ENCODE measurements at places on chromosomes 5 and 9.
A peak's percentile ranks its signal among the peaks of the same experiment; 100 is the strongest.

- DNase-seq: no peak
Observed at GRCh38 chr9:29637471-29638237, 2064.4 kb upstream of the C9orf72 start.

GRCh38 chr5:130398825-130399224, 494.6 kb downstream of the CHSY3 start:
- DNase-seq: no peak

- no peak for DNase-seq
Observed at GRCh38 chr5:58810086-58810485, 227.2 kb downstream of the RAB3C start.

DNA sequence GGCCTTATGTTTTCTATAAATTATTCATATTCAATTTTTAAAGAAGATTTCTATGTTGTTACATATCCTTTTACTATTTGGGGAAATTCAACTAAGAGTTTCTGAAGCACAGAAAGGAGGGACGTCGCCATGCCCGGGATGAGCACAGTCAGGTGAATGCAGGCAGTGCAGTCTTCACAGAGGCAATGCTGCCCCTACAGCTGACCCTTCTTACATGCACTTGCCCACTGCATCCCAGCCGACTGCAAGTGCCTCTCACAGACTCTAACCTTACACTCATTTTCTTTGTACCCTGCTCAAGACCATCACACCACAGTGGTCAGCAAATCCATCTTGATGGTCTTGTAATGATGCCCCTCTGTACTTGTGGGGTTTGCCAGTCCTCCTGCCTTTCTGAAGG, 73.8 kb downstream of the SHC3 start:
- no peak for DNase-seq

GRCh38 chr5:53892224-53892623, 331.8 kb downstream of the NDUFS4 start:
- no peak for DNase-seq

DNA sequence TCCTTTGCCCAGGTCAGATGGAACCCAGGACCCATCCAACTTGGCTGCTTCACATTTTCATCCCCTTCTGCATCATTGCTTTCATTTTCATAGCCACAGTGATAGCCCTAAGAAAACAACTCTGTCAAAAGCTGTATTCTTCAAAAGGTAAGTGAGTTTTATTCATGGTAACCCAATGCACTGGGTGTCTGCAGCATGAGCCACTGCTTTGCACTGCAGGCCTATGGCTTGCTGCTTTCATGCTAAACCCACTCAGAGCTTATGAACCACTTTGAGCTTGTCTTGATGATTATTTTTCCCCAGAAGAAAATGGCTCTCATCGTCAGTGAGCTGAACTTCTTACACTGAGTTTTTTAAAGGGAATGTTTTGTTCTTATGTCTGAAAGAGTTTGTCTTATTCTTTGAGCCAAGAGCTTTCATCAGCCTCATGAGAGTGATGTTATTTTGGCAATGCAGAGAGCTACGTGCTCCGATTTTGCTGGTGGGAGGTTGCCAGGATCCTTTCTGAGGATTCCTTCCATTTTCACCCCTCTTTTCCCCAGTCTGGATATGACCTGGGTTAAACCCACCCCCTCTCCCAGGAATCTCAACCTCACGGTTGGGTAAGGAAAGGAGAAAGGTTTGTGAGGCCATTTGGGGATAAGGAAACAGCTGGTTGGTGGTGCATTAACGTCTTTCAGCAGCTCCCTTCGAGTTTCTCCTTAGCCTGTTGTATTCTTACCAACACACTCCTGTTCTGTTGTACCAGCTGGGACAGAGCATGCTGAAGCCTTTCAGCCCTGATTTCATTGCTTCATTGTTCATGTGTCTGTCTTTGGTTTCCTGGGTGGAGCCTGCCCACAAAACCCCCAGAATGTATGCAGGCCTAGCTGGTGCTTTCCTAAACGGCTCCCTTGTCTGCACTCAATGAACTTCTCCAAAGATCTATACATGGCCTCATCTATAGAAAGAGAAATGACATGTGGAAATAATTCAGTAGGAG, 47.6 kb downstream of the PDCD1LG2 start:
- no peak for DNase-seq

DNA sequence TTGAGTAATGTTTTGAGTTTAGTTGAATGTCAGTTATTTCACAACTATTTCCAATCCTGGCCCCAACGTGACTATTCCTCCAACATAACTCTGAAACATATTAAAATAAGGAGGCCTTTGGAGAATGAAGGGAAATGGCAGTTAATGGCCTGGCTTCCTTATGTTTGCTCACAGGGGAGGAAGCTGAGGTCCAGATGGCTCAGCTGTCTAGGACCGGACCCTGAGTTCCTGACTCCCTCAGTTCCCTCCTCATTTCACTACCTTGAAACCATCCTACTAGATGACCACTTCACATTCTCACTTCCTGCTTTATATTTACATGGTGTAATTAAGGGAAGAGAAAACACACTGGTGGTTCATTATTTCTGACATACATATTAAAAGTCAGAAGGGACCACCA, 6.6 kb downstream of the OTULINL start:
- no peak for DNase-seq

DNA sequence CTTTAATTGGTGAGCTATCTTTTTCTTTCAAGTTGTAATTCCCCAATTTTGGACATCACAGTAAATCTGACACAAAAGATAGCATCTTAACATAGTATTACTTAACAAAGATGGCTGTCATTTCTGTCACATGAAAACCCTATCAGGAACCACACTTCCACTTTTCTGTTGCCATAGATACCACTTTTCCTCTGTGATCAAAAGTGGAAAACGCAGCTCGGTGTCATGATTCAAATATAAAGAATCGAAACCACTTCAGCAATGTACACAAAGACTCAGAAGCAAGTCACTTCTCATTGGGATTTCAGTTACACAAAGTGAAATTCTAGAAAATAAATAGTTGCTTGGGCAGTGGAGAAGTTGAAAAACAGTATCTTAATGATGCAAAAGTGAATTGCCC, 524.9 kb upstream of the ITGA1 start:
- no peak for DNase-seq

- no peak for DNase-seq
Observed at GRCh38 chr5:72191404-72191803, 84.1 kb downstream of the MAP1B start.

- DNase-seq: no peak
Observed at GRCh38 chr9:108838017-108838416, 17.8 kb downstream of the ACTL7B start.

DNA sequence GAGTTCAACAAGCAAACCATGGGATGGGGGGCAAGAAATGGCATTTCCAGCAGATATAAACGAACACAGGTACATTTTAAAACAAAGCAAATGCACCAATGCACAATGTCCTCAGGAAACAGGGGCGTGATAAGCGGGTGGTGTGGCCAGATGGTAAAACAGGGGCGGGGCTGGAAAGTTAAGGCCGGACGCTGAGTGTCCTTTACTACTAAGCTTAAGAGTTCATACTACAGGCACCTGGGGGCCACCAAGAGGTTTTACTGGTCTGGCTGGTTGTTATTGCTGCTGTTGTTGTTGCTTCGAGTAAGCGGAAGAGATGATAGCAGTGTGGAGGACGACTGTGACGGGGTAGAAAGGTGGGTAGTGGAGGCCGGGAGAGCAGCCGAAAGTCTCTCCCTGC, 99.8 kb downstream of the ATPSCKMT start:
- no peak for DNase-seq

GRCh38 chr5:45454114-45454513, 242.1 kb downstream of the HCN1 start:
- no peak for DNase-seq

DNA sequence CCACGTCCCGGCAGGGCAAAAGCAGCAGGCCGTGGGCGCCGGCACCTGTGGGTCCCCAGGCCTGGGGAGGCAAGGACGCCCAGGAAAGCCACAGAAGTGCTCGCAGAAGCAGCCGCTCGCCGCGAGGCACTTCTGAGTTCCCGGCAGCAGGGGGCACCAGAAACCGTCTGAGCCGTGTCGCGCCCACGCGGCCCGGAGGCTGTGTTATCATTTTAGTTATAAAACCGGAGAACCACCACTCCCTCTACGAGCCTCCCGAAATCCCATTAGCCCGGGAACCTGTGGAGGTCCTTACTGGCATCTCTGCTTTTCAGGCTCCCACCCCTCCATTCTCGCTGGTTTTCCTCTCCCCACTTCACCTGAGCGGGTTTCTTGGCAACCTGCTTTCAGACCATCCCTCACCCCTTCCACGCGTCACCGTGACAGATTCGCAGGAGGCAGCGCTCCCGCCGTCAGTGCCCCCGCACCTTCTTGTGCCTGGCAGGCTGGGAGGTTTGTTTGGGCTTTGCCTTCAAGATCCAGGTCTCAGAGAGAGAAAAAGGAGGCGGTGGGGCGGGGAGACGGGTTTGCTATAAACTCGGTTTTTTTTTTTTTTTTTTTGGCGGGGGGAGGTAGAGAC, 2.3 kb downstream of the GDNF start:
- DNase-seq: peak; percentile 55

DNA sequence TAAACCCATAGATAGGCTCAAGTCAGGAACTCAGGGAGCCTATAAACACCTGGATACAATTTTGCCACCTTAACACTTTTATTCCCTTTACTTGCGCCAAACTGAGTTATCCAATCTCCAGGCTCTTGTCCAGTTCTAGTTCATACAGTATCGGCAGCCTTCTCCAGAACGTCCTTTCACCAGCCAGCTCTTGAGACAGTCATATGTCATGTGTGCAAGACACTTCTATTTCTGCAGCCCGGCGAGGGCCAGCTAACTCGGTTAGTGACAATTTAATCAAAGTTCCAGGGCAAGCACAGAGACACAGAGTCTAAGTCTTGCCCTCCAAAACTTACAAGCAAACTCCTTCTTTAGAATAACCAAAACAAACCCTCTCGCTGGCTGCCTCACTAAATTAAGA, 12.9 kb downstream of the ABCA1 start:
- DNase-seq: no peak
